ENCODE measurements at places on chromosomes 3 and 15.

DNA sequence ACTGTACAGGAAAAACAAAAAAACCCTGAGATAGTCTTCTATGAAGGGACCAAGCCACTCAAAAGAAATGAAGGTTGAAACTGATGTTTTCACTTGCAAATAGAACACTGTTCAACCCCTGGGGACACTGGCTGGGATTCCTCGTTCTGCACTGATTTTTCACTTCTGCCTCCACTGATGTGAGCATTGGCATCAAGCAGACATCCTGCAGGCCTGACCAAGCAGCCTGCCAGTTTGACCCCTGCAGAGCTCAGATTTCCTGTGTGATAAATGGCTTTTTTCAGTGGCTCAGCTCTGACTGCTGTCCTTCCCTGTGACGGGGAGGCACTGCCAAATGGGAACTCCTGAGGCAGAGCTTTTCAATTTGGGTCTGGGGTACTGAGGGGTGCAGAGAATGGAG lies 50.0 kb downstream of the RASGRP1 start:
- DNase-seq: no peak

GRCh38 chr3:81462921-81463320 lies 298.5 kb downstream of the GBE1 start:
- peak; percentile 22 for DNase-seq

DNA sequence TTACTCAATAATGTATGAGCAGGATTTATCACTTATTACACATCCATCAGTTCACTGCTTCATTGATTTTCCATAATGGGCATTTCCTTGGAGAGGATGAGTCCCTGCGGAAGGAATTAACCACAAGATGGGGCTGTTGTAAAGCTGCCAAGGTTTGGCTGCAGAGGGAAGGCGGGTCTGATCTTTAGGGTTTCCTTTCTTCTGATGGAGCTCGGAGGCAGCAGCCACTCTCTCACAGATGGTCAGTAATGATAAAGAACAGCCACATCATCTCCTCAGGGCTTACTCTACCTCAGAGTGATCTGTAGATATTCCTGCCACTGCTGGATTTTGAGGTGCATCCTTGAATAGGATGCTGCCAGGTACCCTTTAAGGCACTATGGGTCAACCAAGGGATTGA lies 115.2 kb downstream of the USP13 start:
- DNase-seq: peak; percentile 12

DNA sequence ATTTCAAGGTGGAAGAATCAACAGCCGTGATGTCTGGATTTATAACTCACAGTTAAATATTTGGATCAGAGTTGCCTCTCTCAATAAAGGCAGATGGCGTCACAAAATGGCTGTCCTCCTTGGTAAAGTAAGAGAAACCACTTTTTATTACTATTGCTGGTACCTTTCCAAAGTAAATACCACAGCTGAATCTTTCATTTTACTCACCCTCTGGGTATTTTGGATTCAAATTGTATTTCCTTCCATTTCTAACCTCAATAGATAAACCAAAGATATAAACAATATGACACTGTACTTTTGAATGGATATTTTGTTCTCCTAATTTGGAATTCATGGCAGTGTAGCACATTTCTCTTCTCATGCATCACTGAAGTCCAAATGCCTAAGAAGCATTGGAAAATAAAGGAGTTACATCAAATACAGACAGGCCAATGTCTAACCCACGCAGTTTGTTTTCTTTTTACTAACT lies 29.5 kb downstream of the KLHL24 start:
- DNase-seq: no peak

DNA sequence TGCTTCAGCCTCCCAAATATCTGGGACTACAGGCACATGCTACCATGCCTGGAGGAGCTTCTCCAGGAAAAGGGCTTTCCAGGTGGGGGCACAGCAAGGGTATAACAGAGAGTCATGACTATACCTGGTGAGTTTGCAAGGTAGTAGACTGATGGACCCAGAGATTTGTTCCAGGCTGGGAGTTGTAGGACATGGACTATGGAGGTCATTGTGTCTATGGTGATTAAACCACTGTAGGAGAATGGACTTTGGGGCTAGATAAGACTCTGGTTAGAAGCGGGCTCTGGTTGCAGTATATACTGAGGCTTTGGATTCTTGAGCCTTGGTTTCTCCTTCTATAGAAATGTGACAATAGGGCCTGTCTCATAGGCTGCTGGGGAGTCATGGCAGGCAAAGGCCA lies 104.7 kb downstream of the EPHB1 start:
- DNase-seq: no peak

- DNase-seq: no peak
Observed at GRCh38 chr3:142796823-142797222, 73.0 kb downstream of the TRPC1 start.

DNA sequence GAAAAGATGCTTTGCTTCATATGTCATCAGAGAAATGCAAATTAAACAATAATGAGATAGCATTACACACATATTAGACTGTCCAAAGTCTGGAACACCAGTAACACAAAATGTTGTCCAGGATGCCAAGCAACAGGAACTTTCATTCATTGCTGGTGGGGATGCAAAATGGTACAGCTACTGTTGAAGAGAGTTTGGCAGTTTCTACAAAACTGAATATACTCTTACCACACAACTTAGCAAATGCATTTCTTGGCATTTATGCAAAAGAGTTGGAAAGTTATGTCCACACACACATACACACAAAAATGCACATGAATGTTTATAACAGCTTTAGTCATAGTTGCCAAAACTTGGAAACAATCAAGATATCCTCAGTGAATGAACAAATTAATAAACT lies 195.2 kb upstream of the MME start:
- DNase-seq: no peak

DNA sequence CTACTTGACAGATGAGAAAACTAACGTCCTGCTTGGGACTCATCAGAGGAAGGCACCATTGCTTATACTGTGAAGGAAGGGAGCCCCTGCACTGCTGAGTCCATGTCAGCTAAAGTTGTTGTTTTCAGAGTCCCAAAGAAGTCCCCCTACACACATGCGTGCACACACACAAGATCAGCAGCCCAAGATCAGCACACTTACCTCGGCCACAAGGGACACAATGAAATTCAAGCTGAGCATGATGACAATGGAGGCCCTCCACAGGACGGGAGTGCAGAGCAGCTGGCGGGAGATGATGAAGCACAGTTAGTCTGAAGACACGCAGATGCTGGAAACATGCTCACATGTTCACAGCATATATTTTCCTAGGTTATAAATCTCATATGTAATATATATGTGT lies 28.6 kb upstream of the ATP13A5 start:
- no peak for DNase-seq

DNA sequence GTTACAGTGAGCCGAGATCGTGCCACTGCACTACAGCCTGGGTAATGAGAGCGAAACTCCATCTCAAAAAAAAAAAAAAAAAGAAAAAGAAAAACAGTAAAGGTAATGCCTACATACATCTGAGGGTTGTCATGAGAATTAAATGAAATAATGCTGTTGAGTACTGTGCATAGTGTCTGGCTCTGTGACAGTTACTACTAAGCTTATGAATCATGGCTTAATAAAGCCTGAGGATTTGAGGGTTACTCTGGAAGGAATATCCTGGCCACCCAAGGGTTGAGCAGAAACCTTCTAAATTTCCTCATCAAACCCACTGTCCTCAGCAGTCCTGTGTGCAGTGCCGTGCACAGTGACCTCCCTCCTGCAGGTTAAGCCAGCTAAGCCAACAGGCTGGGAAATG lies 26.8 kb upstream of the ELP6 start:
- DNase-seq: no peak

GRCh38 chr3:57935539-57935938 lies 72.7 kb upstream of the FLNB start:
- no peak for DNase-seq

DNA sequence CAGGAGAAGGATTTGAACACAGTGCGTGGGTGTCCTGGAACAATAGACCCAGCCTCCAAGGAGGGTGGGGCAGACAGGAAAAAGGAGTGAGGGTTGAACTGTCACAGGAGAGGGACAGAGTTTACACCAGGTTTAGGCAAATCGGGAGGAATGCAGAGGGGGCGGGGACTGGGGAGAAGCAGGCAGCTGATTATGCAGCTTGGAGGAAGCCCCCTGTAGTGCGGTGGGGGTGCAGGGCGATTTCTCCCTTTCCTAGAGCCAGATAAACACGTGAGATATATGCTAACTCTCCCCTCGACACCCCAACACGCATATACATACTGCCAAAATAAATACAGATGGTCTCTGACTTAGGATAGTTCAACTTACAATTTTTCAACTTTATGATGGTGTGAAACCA lies 108.6 kb upstream of the PRR20G start:
- no peak for DNase-seq

DNA sequence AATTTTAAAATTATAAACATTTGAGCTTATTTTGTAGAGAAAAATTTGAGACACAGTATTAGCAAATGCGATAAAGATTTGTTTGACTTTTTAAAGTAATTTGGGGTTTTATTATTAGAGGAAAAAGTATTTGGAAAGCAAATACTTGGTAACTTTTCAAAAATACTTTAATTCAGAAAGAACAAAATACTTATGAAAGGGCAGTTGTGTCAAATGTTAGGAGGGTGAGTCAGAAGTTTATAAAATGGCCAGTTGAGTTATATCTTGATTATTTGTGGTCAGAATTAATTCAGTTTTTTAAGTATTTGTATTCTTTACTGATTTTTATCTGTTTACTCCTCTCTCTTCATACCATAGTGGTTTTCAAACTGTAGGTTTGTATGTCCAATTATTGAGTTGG lies 12.1 kb downstream of the LACTB start:
- DNase-seq: no peak

DNA sequence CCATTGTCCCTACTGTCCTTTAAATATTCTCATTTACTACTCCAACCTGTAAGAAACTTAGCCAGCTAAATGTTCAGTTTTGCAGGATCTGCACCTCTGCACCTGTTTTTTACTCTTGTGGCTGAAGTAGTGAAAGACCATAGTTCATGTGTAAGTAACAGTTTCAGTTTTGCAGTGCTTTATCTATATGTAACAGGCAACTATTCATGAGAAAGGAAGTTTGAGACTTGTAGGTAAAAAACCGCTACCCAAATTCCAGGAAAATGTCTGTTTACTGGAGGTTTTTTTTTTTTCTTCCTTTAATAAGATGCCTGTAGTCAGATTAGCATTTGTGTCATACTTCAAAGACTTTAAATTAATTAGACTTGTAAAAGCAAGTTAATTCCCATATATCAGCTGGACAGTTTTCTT lies 25.4 kb upstream of the MBNL1 start:
- DNase-seq: no peak

GRCh38 chr3:107978131-107979055 lies 112.4 kb downstream of the CD47 start:
- no peak for DNase-seq

DNA sequence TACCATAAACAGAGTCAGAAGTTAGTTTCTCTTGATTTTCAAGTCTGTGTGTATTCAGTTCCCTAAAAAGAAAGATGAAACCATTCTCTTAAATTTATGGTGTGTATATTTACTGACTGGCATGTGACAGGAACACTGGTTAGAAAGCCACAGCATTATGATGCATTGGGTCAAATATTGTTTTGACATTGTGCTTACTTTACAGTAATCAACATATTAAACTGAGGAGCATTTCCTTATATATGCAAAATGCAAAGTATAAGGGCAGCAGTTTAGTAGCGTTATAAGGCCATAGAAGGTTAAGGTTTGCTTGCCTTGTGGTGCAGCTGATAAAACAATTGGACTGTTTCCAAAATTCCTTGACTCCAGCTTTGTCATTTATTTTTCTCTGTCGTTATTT lies 72.9 kb downstream of the EPHA3 start:
- DNase-seq: no peak

DNA sequence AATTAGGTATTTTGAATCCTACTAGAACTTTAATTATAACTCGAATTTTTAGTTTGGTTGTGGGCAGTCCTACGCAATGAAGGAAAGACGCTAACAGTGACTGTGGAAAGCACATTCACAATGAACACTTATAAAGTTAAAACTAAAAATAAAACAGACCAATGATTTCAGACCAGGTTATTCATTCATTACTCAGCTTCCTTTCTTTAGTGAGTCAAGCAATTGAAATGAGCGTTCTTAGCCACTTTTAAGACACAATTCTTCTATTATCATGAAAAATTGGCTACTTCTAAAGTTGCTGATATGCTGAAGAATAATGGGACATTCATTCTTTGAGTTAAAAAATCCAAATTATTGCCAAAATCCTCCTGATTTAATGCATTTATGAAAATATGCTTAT lies 66.0 kb upstream of the CMSS1 start:
- no peak for DNase-seq

GRCh38 chr3:185779461-185779860 lies 45.4 kb downstream of the IGF2BP2 start:
- no peak for DNase-seq

- no peak for DNase-seq
Observed at GRCh38 chr3:140096037-140096436, 161.1 kb downstream of the CLSTN2 start.

GRCh38 chr3:151372063-151372820 lies 12.3 kb downstream of the P2RY12 start:
- no peak for DNase-seq

GRCh38 chr3:165885558-165886270 lies 48.5 kb upstream of the BCHE start:
- DNase-seq: no peak

DNA sequence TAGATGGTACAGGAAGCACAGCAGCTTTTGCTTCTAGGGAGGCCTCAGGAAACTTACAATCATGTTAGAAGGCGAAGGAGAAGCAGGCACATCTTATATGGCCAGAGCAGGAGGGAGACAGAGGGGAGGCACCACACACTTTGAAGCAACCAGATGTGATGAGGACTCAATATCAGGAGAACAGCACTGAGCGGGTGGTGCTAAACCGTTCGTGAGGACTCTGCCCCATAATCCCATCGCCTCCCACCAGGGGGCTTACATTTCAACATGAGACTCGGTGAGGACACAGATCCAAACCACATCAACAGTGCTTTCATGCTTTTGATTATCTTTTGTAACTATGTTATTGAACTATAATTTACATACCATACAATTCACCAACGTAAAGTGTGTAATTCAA lies 7.6 kb upstream of the TMEM44 start:
- DNase-seq: no peak

- peak; percentile 86 for DNase-seq
Observed at GRCh38 chr3:50610181-50610971, 1.2 kb downstream of the CISH start.

DNA sequence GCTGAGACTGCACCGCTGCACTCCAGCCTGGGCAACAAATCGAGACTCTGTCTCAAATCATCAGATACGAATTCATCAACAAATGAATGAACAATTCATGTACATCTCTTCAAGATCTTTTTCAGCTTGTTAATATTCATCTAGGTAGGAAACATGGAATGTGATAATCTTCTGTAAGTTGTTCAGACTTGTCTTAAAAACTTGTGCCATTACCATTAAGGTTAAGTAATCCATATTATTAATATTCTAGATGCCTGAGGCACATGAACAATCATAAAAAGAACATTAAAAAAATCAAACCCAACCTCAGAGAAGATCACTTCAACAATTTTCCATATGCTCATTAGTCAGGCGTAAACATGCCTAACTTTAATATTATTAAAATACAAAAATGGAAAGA lies 36.2 kb downstream of the CHSY1 start:
- no peak for DNase-seq

DNA sequence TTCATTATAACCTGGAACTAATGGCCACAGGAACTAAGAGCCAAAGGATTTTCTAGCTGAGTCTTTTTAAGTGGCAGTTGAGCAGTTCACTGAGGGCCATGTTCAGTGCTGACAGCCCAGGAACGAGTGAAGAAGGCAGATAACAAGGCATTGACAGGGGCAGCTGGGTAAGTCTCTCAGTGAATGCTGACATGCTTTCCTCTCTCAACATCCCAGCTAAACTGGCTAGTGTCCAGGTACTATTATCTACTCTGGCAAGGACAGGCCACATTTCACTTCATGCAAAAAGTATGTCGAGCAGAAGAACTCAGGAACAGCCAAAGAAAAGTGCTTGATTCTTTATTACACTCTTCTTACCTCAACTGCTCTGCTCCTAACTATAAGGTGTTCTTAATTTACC lies 515.9 kb downstream of the NLGN1 start:
- no peak for DNase-seq

All from left colon (tissue), 2 donors.